Lung microvascular endothelial cell (primary cell): ENCODE measurements at places on chromosomes 5 and 9. TPM values are rescaled to one million over a fixed set of nuclear protein-coding genes. Genes with fewer than 3 reads are reported as not detected.

OBP2B gene
- not detected in 2 replicates for total RNA-seq

SCGB3A2 gene
- not detected in 2 replicates for total RNA-seq

FBXW11 gene
- 49.0 and 61.5 TPM in 2 replicates for total RNA-seq

TRIM7 gene
- 0.99 and 4.6 TPM in 2 replicates for total RNA-seq

CAMK4 gene
- total RNA-seq = under 0.01 and 0.44 TPM in 2 replicates

TMEM232 gene
- 0.20 and 0.44 TPM in 2 replicates for total RNA-seq

PCDHGC5 gene
- total RNA-seq = under 0.01 and 0.40 TPM in 2 replicates

FGF1 gene
- total RNA-seq = under 0.01 and 0.20 TPM in 2 replicates

NEK6 gene
- total RNA-seq = 14.6 and 20.6 TPM in 2 replicates

KCNIP1 gene
- total RNA-seq = 24.4 and 47.8 TPM in 2 replicates

ADAMTS13 gene
- total RNA-seq = 0.44 and 0.60 TPM in 2 replicates

PTPRD gene
- total RNA-seq = 1.2 and 2.4 TPM in 2 replicates

ICE1 gene
- total RNA-seq = 15.5 and 20.6 TPM in 2 replicates

ARSI gene
- total RNA-seq = 0.22 TPM in 1 of 2 replicates, not detected in the other

DNA sequence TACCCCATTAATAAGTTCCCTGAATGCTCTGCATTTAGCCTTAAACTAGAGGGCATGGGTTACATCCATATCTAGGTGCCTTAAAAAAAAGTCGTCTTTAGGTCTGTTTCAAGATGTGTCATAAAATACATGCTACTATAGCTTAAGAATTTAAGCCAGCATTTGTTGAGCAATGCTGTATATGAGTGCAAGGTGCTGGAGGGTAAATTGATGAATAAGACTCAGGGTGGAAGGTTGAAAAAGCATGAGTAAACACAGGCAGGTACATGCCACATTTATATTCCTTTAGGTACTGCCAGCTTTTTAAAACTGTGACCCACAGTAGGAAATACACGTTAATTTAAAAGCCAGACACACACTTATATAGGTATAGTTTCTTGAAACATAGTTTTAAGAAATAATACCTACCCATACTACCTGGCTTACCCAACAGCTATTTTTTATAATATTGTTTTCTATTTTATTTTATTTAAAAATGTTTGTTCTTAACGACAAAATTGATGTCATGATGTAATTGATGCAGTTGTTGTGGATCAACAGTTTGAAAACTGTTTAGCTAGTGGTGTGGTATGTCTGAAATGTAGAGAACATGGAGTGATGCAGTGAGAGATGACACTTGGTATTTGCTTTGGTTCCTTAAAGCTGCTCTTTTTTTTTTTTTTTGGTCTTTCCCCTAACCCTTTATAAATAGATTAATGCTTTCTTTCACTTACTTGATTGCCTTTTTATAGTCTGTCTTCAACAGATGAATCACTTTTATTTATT is 3.9 kb downstream of the HMGCR start:
- no peak for DNase-seq

- DNase-seq = no peak
These were observed 49.2 kb downstream of the EBF1 start for GRCh38 chr5:159050316-159051143.

DNA sequence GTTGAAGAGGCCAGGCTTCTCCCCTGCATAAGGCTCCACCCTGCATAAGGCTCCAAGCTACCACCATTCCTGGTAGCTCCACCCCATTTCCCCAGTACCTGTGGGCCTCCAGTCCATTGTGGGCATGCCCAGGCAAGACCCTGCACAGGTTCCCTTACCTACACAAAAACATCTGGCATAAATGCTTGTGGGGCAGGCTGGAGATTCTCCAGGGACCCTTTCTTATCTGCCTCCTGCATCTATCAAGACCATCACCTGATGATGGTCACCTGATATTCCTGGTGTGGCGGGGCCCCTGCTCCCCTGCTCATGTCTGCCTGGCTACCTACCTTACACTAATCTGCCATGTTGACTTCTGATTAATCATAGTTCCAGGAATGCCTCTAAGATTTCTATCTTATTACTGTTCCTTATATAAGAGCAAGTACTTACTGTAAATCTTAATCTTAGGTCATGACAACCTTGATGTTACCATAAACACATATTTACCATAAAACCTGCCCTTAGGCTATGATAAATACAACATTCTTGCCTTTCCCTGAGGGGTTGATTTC is 41.0 kb downstream of the FGD3 start:
- no peak for DNase-seq

GRCh38 chr5:137902408-137903133 is 13.3 kb downstream of the PKD2L2 start:
- DNase-seq = no peak

- peak; percentile 9 for DNase-seq
These were observed 172.2 kb downstream of the HSD17B3 start for GRCh38 chr9:96129747-96130146.

- no peak for DNase-seq
These were observed 69.4 kb downstream of the NPR3 start for GRCh38 chr5:32780508-32780919.

GRCh38 chr5:179880066-179880650 is 21.5 kb upstream of the MRNIP start:
- no peak for DNase-seq

DNA sequence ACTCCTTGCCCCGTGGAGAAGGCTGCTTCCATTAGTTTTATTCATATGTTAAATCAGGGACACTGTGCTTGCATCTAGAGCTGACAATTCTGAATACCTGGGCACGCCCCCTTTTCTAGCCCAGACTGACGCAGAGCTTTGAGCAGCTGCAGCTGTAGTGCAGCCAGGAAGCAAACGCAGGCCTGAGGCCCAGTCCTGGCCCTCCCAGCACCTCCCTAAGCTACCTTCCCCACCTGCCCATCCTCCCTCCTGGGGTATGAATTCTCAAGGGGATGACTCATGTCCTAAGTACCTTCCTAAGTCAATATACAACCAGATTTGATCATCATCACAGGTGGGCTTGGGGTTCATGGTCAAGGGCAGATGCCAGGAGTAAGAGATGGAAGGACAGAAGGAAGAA is 3.5 kb downstream of the PHF19 start:
- DNase-seq = no peak

- DNase-seq = no peak
These were observed 282.4 kb upstream of the KLF9 start for GRCh38 chr9:70696694-70697335.

GRCh38 chr5:142097681-142098080 is 10.9 kb upstream of the NDFIP1 start:
- no peak for DNase-seq

GRCh38 chr5:146103594-146103993 is 1.8 kb downstream of the PLAC8L1 start:
- no peak for DNase-seq

DNA sequence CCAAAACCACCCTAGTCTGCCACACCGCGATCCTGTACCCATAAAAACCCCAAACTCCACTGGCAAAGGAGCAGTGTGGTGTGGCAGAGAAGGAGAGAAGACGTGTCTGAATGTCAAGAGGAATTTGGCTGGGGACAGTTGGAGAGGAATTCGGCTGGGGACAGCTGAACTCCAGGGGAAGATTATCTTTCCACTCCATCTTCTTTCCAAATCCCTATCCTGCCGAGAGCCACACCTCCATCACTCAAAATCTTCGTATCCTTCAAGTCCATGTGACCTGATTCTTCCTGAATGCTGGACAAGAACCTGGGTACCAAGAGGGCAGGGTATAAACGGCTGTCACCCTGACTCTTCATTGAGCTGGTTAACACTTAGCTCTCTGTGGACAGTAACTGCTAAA is 448.1 kb downstream of the ARHGEF28 start:
- DNase-seq = no peak

GRCh38 chr5:142183561-142183960 is 75.0 kb downstream of the NDFIP1 start:
- DNase-seq = no peak

DNA sequence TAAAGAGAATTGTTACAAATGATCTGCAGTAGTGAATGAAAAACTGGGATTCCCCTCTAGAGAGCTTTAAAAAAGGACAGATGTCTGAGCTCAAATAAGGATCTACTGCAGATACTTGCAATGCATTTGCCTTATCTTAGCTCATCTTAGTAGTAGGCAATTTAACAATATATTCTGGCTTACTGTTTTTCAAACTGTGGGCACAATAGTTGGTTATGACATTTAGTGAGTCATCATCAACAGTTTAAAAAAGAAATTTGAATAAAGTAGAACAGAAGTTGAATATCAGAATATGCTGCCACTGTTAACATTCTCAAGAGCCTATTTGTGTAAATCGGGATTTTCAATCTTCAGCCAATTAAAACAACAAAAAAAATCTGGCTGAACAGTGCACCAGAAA is 6.7 kb upstream of the CAST start:
- peak; percentile 22 for DNase-seq

- no peak for DNase-seq
These were observed 2.0 kb downstream of the GALNT12 start for GRCh38 chr9:98809311-98810101.

GRCh38 chr9:129550199-129550839 is 70.6 kb downstream of the C9orf50 start:
- peak; percentile 38 for DNase-seq

DNA sequence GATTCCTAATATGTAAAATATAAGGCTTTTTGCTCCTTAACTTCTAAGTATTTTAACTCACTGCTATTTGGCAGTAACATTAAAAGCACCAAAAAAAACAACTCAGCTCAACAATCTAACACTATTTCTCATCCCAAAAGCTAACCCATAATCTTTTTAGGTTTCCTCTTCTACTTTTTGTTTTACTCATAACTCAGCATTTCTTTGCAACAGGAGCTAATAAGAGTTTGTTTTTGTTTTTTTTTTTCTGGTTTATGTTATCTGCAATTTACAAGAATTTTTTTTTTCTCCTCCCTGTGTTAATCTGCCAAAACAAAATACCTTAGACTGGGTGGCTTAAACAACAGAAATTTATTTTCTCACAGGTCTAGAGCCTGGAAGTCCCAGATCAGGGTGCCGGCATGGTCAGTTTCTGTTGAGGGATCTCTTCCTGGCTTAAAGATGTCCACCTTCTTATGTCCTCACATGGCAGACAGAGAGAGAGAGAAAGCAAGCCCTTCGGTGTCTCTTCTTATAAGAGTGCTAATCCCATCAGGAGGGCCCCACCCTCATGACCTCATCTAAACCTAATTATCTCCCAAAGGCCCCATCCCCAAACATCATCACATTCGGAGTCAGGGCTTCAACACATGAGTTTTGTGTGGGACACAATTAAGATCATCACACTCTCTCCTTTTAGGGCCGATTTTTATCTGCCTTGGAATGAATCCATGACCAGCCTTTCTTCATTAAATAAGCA is 31.2 kb downstream of the ARL15 start:
- no peak for DNase-seq

DNA sequence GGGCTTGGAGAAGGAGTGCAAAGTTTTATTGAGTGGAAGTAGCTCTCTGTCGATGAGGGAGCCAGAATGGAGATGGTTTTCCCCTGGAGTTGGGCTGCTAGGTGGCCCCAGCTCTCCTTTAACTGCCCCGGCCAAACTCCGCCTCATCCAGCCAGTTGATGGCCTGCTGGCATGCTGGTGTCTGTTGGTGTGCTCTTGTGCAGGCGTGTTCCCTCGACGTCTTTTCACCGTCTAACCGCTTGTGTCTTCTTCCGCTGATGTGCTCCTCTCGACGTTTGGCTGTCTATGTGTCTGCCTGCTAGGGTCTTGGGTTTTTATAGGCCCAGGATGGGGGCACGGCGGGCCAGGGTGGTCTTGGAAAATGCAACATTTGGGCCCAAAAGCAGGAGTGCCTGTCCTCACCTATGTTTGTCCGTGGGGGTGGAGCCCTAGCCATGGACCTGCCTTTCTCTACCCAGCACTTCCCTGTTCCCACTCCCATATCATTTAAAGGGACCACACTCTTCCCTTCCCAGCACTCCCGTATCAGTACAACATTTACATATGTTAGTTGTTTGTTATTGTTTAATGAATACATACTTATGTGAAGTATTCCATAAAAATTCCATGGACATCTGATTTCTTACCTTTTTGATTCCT is 97.9 kb downstream of the CDC42SE2 start:
- no peak for DNase-seq

DNA sequence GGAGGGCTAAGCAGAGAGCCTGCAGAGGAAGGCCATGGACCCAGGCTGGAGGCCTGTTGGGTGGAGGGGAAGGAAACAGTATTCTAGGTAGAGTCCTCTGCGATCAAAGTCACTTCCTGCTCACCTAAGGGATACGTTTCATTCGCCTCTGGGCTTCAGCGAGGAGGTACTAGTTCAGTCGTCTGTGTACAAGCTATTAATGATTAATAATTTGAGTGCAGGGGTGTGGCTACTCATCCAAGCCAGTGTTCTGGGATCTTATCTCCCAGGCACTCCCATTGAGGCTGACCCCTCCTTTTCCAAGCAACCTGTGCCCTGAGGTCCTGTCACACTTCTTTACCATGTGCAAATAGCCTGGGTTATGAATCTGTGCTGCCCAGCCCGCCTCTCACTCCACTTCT is 25.2 kb downstream of the RALGPS1 start:
- no peak for DNase-seq

- DNase-seq = no peak
These were observed 1296.5 kb downstream of the MAT2B start for GRCh38 chr5:164801910-164802309.

DNA sequence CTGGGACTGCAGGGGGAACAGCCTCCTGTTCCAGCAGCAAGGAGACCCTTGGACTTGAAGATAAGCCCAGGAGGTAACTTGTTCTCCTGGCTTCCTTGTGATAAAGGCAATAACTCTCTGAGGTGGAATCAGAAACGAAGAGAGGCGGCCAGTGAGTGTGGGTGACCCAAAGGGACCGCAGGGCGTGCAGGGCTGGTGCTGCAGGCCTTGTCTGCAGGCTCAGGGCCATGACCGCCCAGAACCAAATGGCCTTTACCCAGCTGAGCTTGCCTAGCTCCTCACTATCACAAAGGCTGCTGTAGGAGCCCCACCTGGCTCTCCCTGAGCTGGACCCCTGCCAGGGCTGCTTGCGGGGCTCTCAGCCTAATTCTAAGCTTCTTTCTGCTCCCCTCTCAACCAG is 72.5 kb downstream of the NDFIP1 start:
- DNase-seq = no peak

- no peak for DNase-seq
These were observed 202.0 kb upstream of the HAPLN1 start for GRCh38 chr5:83922699-83923098.

DNA sequence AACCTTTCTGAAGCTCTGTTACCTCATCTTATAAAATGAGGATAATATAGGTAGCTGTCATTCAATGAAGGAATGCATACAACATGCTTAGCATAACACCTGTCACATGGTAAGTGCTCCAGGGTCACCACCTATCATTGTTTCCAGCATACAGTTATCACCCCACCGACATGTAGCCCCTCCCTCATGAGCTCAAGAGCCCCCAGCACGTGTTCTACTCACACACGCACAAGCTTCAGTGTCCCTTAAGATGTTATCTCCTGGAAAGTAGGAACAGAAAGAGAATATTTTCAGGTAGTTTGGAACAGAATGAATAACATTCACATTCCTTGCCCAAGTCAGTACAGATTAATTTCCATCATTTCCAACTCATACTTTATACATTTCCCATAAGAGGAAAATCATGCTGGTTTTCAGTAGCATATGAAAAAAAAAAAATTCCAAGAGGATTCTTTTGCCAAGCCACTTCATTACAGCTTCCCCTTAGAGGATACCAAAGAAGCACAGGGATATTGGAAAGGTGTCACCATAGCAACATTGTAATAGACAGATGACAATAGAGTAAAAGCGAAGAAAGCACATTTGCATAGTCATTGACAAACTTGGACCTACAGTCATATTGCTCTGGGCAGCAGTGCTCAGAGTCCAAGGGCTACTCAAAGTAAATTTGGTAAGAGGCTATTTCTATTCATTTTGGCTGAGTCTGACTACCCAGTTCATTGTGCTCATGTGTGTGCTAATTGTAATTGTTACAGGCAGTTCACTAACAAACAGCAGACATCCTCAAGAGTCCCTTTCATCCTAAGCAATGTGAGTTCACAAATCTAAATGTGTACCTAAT is 1.5 kb upstream of the MOB3B start:
- DNase-seq = no peak

- peak; percentile 73 for DNase-seq
These were observed 7.5 kb downstream of the PFDN1 start for GRCh38 chr5:140295414-140295813.
